ENCODE measurements at places on chromosomes 1 and 21. TPM values are rescaled to one million over a fixed set of nuclear protein-coding genes. Genes with fewer than 3 reads are reported as not detected.

The TDRD5 gene
- 0.22 TPM for total RNA-seq

The CD53 gene
- total RNA-seq = not detected

The PRAMEF5 gene
- total RNA-seq = not detected

The ANKRD34A gene
- total RNA-seq = under 0.01 TPM

The THEMIS2 gene
- 34.7 TPM for total RNA-seq

The TAS1R1 gene
- total RNA-seq = not detected

The RGS8 gene
- not detected for total RNA-seq

The S100A11 gene
- 18.7 TPM for total RNA-seq

The GCLM gene
- 7.5 TPM for total RNA-seq

The DSCAM gene
- under 0.01 TPM for total RNA-seq

The MFAP2 gene
- total RNA-seq = 25.6 TPM

The CFAP45 gene
- total RNA-seq = 0.22 TPM

The AGBL4 gene
- total RNA-seq = not detected

The MRAP gene
- total RNA-seq = not detected

The ATP1A4 gene
- total RNA-seq = not detected

The DUSP23 gene
- total RNA-seq = 32.5 TPM

The ENAH gene
- 8.9 TPM for total RNA-seq

The PTGFR gene
- total RNA-seq = under 0.01 TPM

The SMCP gene
- total RNA-seq = not detected

The ATP1A2 gene
- not detected for total RNA-seq

The FCAMR gene
- not detected for total RNA-seq

The DRAM2 gene
- 40.5 TPM for total RNA-seq

The PPIAL4G gene
- not detected for total RNA-seq

The TRMT13 gene
- 5.9 TPM for total RNA-seq

The FCMR gene
- total RNA-seq = not detected

All from lung microvascular endothelial cell (primary cell).